ENCODE measurements at places on chromosomes 6 and 20. TPM values are rescaled to one million over a fixed set of nuclear protein-coding genes. Genes with fewer than 3 reads are reported as not detected.

The FOXP4 gene
- total RNA-seq: 4.9 TPM

The DEFB132 gene
- total RNA-seq: not detected

The TAGAP gene
- total RNA-seq: 3.6 TPM

The STMND1 gene
- not detected for total RNA-seq

The HLA-DOB gene
- total RNA-seq: 0.95 TPM

The PRR18 gene
- total RNA-seq: not detected

The TMEM14C gene
- total RNA-seq: 47.4 TPM

The RNF39 gene
- total RNA-seq: 8.5 TPM

The CD2AP gene
- 23.4 TPM for total RNA-seq

The ADGRG6 gene
- 22.5 TPM for total RNA-seq

DNA sequence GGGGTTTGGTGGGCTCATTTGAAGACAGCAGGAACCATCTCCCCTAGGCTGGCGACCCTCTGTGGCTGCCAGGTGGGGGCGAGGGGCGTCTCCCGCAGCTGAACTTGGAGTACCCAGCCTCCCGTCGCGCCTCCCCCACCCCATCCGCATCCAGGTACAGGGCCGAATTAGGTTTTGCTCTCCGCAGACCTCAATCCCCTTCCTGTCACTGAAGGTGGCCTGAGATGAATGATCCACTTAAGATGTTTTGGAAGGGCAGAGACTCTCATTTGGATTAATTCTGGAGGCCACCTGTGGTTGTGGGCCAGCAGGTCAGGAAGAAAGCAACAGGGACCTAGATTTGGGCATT, 493 bp downstream of the CD83 start:
- no peaks in the 10 kb centered on the region for H3K36me3 ChIP-seq
- H3K27me3 ChIP-seq: no peaks in the 10 kb centered on the region
- DNase-seq: no peak
- H3K4me3 ChIP-seq: peak overlapping the region; percentile 82

DNA sequence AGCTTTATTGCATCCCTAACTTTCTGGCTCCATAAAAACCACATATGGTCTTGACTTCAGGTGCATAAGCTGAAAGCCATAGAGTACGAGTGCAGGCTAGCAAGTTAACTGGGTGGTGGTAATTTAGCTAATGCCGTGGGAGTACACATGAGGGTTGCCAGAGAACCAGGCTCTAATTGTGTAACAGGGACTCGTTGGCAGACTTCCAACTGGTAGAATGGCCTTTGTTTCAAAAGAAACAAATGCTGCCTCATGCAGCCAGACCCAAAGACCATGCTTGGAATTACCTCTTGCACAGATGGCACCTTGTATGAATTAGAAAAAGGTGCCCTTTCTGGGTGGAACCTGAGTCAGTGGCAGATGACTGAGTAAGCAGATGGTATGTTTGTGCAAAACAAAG, 73.2 kb downstream of the LY86 start:
- H3K27ac ChIP-seq: no peak overlapping the region
- no peaks in the 10 kb centered on the region for H3K36me3 ChIP-seq
- peaks cover 26% of the 10 kb centered on the region for H3K4me1 ChIP-seq
- no peak overlapping the region for H3K4me3 ChIP-seq

- H3K4me1 ChIP-seq: peaks cover 25% of the 10 kb centered on the region
- H3K27me3 ChIP-seq: no peaks in the 10 kb centered on the region
- no peak for DNase-seq
- H3K36me3 ChIP-seq: peaks cover 4% of the 10 kb centered on the region
- H3K4me3 ChIP-seq: no peak overlapping the region
- no peak overlapping the region for H3K27ac ChIP-seq
Observed at GRCh38 chr6:106290954-106291353, 34.6 kb downstream of the ATG5 start.

DNA sequence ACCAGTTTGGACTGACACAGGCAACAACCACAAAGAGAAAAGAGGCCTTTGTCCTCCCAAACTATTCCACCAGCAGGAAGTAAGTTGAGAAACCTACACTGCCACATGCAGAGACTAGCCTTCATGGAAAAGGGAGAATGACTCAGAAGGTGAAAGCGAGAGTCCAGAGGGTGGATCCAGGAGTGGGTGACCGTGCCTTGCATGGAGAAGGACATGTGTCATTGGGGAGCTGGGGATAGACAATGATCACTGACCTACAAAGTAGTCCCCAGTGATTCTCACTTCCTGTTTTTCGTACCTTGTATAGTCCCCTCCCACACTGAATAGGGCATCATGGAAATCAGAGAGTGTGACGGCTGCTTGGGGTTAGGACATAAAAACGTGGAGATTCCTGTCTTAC, 91.9 kb downstream of the MYLK4 start:
- H3K4me1 ChIP-seq: no peaks in the 10 kb centered on the region
- no peaks in the 10 kb centered on the region for H3K27me3 ChIP-seq
- no peak overlapping the region for H3K27ac ChIP-seq
- no peak for DNase-seq
- no peaks in the 10 kb centered on the region for H3K36me3 ChIP-seq

- no peaks in the 10 kb centered on the region for H3K27me3 ChIP-seq
- H3K4me1 ChIP-seq: peaks cover 7% of the 10 kb centered on the region
- no peaks in the 10 kb centered on the region for H3K36me3 ChIP-seq
- H3K4me3 ChIP-seq: no peak overlapping the region
- no peak overlapping the region for H3K27ac ChIP-seq
- DNase-seq: no peak
Observed at GRCh38 chr20:1566701-1567100, 9.2 kb upstream of the SIRPD start.

DNA sequence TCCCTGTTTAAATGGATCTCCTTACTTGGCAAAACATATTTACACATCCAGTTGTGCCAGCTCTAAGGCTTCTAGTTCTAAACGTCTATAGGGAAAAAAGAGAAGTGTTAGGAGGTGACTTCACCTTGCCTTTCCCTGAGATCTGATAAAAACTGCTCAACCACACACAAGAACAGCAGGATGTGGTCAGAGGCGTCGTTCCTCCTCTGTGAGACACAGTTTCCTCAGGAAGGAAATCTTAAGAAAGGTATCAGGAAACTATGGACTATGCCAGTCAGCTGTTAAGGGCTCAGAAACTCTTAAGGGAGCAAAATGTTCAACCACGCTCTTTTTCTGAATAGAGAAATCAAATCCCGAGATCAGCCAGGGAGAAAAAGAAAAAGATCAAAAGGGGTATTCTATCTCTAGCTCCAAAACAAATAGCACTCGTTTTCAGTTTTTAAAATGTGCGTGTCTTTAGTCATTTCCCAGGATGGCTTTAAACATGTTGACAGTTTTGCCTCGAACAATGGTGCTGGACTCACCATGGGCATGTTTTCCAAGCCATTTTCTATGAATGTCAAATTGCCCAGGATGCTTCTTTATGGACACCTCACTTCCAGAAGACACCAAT, 154.5 kb downstream of the HACE1 start:
- no peak for DNase-seq
- no peak overlapping the region for H3K4me3 ChIP-seq
- no peaks in the 10 kb centered on the region for H3K36me3 ChIP-seq
- H3K27ac ChIP-seq: peak overlapping the region; percentile 38
- H3K4me1 ChIP-seq: no peaks in the 10 kb centered on the region

DNA sequence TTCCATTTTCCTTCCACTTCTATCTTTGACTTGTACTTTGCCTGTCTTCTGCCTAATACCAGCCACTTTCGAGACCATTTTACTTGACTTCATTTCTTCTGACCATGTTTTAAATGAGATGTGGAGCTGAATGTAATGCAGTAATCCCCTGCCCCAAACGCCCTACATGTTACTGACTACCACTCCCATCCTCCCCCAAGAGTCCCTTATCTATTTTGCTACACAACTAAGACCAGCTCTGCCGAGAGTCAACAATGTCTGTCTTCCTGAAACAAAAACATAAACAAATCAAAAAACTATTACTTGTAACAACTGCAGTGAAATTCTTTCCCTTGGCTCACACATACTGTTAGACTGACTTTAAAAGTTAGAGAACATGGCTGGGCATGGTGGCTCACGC, 27.1 kb upstream of the KIAA1586 start:
- no peaks in the 10 kb centered on the region for H3K27me3 ChIP-seq
- no peak overlapping the region for H3K4me3 ChIP-seq
- no peak for DNase-seq
- H3K4me1 ChIP-seq: no peaks in the 10 kb centered on the region

- DNase-seq: no peak
- peaks cover 14% of the 10 kb centered on the region for H3K4me1 ChIP-seq
- H3K4me3 ChIP-seq: no peak overlapping the region
- no peaks in the 10 kb centered on the region for H3K36me3 ChIP-seq
- no peaks in the 10 kb centered on the region for H3K27me3 ChIP-seq
Observed at GRCh38 chr6:39752835-39753724, 27.9 kb upstream of the KIF6 start.

DNA sequence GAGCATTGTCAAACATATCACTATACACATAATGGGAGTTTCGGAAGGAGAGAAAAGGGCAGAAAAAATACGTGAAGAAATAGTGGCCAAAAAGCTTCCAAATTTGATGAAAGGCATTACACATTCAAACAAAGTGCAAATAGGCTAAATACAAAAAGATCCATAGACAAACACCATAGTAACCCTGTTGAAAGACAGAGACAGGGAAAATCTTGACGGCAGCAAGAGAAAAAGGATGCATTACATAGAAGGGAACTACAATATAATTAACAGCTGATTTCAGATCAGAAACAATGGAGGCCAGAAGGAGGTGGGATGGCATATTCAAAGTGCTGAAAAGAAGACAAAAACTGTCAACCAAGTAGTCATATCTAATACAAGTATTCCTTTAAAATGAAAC, 170.8 kb downstream of the MRPL14 start:
- no peak overlapping the region for H3K27ac ChIP-seq
- no peaks in the 10 kb centered on the region for H3K36me3 ChIP-seq
- H3K4me3 ChIP-seq: no peak overlapping the region
- H3K27me3 ChIP-seq: peaks cover 12% of the 10 kb centered on the region
- H3K4me1 ChIP-seq: no peaks in the 10 kb centered on the region

DNA sequence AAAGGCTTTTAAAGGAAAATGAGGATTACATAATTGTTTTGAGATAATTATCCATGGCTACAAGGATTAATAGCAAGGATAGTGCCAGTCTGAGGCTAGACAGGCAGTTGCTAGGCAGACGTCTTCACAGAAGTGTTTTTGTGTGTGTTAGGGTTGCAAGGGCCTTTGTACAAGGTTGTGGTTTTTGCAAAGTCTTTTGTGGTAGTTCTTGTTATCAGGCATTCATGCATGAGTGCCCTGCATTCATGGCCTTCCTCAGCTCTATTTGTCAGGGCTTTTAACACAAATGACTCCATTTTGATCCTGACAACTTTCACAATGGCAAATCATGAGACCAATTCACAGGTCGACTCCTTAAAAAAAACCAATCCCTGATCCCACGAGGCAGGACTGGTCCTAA, 68.1 kb upstream of the TXNDC5 start:
- peaks cover 29% of the 10 kb centered on the region for H3K4me1 ChIP-seq
- H3K27me3 ChIP-seq: no peaks in the 10 kb centered on the region
- DNase-seq: no peak

DNA sequence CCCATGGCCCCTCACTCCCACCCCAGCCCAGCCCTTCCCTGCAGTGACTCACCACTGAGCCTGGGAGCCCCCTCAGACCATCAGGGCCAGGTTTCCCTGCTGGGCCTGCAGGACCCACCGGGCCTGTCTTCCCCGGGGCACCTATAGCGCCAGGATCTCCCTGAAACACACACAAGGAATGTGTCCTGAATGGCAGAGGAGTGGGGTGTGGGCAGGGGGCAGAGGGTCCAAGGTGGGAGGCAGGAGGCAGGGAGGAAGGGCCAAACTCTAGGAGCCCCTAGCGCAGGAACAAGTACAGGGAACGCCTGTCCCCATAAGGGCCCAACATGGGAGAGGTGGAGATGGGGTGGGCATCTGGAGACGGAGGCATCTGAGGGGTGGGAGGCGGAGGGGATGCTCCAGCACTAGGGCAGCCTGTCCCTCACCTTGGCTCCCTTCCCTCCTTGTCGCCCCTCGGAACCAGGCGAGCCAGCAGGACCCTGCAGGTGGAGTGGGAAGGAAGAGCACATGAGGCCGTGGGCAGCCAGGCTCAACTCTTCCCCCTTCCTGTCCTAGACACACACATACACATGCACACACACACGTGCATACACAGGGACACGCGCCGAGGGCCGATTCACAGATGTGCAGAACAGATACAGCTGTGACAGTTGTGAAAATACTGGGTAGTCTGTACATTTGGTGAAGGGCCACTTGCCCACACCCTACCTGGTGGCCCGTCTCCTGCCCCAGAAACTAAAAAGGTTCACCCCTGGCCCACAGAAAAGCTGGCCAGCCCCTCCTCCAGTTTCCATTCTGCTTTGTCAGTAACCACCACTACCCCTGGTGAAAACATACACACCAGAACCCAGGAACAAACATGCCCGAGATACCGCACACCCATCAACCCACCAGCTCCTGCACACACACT, 24.6 kb downstream of the COL11A2 start:
- H3K27ac ChIP-seq: no peak overlapping the region
- H3K4me3 ChIP-seq: no peak overlapping the region
- H3K36me3 ChIP-seq: no peaks in the 10 kb centered on the region
- no peaks in the 10 kb centered on the region for H3K4me1 ChIP-seq
- no peak for DNase-seq

DNA sequence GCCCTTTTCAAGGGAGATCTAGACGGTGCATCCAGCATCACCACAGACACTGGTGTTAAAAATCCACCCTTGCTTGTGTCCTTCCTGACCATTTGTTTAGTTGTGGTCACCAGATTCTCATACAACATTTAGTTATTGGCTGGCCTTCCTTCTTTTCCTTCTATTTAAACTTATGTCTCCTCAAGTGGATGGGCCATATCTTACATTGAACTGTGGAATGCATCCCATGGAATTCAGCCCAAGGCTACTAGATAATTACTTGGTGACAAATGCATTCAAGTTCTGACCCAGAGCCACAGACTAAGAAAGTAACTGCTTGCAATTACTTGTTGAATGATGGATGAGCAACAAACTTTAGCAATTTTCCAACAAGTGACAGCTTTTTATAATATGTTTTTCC, 198.9 kb upstream of the SSTR4 start:
- no peak for DNase-seq
- no peaks in the 10 kb centered on the region for H3K36me3 ChIP-seq
- no peak overlapping the region for H3K4me3 ChIP-seq
- H3K4me1 ChIP-seq: no peaks in the 10 kb centered on the region

GRCh38 chr20:42218621-42219374, 600.6 kb upstream of the CHD6 start:
- H3K27ac ChIP-seq: no peak overlapping the region
- no peak for DNase-seq
- no peaks in the 10 kb centered on the region for H3K36me3 ChIP-seq
- no peaks in the 10 kb centered on the region for H3K4me1 ChIP-seq
- no peak overlapping the region for H3K4me3 ChIP-seq

DNA sequence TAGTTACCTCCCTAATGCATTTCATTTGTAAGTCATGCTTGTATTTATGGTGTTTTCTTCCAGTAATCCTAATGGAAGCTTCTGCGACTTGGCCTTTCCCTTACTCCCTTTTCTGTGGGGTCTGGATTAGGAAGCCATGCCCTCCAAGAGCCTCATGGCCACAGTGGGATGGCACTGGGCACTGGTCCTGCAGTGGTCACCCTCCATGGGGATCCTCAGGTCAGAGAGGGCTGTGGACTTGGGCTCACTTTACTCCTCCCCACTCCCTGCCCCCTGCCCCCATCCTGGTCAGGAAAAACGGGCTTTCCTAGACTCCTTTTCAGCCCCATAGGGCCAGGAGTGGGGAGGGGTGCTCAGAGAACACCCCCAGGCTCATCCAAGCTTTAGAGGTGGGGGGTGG, 49.9 kb downstream of the EBF4 start:
- no peak overlapping the region for H3K4me3 ChIP-seq
- no peaks in the 10 kb centered on the region for H3K27me3 ChIP-seq
- H3K4me1 ChIP-seq: peaks cover 3% of the 10 kb centered on the region
- DNase-seq: no peak
- H3K27ac ChIP-seq: no peak overlapping the region

All from esophagus squamous epithelium (tissue), 5 donors.